Brain pericyte (primary cell): ENCODE measurements at places on chromosomes 1 and 21.

GRCh38 chr1:214290424-214291037 lies 9.6 kb downstream of the SMYD2 start:
- DNase-seq: no peak

DNA sequence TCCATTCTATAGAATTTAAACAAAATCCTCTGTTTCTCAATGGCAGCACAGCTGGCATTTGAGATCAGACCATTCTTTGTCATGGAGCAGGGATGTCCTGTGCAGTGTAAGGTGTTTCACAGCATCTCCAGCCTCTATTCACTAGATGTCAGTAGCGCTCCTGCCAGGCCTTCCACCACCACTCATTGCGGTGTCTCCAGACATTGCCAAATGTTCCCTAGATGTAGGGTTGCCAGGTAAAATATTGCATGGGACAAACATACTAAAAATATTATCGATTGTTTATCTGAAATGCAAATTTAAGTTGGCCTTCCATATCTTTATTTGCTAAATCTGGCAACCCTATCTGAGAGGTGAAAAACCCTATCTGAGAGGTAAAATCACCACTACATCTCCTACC lies 11.7 kb downstream of the ITLN2 start:
- no peak for DNase-seq

DNA sequence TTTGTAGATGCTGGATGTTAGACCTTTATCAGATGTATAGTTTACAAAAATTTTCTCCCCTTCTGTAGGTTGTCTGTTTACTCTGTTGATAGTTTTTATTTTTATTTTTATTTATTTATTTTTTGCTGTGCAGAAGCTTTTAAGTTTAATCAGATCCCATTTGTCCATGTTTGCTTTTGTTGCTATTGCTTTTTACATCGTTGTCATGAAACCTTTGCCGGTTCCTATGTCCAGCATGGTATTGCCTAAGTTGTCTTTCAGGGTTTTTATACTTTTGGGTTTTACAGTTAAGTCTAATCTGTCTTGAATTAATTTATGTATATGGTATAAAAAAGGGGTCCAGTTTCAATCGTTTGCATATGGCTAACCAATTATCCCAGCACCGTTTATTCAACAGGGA lies 819.5 kb downstream of the KCNT2 start:
- no peak for DNase-seq

GRCh38 chr21:25385911-25386474 lies 221.3 kb downstream of the MRPL39 start:
- no peak for DNase-seq

- no peak for DNase-seq
Measured at GRCh38 chr1:26913754-26914619, at the start of gene NR0B2. Gene NR0B2 (minus strand): TSS chr1:26913975. CDS start chr1:26913940, 35 bp downstream.

DNA sequence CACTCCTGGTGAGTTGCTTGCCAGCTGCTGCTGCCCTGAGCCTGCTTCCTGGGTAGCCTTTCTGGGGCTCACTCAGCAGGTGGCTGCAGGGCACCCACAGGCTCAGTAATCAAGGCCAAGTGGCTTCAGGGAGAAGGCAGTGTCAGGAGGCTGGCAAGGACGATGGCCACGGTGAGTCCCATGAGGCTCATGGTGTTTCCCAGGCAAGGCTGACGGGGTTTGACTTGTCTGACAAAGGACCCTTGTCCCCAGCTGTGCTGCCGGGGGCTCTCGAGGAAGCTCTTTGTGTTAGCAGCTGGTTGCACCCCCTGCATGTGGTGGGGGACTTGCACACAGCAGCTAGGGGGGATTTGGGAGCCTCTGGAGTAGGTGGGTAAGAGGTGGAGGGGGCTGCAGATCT lies 190.5 kb upstream of the C1orf174 start:
- DNase-seq: no peak

DNA sequence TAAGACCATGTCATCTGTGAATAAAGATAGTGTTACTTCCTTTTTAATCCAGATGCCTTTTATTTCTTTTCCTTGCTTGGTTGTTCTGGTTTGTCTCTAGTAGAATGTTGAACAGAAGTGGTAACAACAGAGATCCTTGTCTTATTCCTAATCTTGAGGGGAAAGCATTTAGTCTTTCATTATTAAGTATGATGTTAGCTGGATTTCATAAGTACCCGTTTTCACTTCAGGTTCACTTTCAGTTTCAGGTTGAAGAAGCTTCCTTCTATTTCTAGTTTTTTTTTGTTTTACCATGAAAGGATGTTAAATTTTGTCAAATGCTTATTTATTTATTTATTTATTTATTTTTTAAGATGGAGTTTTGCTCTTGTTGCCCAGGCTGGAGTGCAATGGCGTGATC lies 22.3 kb upstream of the AGPAT3 start:
- no peak for DNase-seq

DNA sequence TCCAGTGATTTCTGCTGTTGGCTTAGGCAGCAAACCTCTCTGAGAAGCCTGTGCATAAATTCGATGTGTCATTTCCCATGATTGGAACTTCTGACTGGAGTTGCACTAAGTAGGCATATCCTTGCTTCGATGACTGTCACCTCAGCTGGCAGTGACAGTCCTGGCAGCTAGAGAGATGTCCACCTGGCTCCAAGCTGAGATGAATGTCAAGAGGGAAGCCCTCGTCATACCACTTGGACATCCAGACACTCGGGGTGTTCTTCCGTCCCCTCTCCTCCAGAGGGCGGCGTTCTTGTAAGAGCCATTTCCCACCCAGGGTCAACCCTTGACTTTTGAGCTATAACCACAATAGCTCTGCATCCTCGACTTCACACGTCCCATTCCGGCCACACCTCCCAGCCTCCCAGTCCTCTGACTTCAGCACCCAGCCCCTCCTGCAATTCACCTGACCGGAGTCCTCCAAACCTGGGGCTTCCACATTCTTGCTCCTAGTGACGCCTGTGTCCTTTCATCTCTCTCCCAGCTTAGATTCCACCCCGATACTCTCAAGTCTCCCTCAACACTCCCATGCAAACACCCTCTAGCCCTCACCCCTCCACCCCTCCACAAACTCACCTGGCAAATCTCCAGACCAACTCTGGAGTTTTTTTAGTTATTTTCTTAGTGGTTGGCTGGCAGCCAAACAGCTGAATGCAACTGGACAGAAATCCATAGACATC lies 17.3 kb downstream of the CA6 start:
- no peak for DNase-seq

DNA sequence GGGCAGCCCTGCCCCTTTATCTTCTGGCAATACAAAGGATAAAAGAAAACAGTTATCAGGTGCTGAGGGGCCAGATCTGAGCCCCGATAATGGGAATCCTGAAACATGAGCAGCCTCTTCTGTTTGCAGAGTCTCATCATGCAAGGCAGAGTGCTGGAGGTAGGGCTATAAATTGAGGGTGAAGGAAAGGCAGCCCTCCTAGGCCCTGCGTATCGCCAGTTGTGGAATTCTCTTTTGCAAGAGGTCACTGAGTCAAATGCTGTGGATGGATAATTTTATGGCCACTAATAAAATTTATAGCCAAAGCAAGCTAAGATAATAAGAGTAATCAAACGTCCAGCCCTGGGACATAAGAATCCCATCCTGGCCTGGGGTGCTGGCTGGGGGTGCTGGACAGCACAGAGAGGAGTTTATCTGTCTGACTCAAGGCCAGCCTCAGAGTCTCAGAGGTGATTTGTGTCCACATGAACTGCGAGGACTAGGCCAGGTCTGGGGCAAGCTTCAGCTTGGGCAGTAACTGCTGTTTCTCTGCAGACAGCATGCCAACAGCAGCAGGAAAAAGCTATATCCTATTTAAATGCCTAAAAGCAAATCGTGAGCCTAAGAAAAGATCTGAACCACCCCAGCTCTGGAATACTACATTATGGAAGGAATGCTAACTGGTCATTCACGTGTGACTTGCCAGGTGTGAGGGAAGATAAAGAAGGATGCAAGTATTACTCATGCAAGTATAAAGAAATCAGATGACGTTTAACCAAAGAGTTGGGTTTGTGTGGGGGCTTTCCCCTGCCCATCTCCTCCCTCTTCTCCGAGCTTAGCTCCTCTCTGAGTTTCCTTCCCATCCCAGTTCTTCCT lies 254.8 kb downstream of the KIF26B start:
- DNase-seq: no peak

DNA sequence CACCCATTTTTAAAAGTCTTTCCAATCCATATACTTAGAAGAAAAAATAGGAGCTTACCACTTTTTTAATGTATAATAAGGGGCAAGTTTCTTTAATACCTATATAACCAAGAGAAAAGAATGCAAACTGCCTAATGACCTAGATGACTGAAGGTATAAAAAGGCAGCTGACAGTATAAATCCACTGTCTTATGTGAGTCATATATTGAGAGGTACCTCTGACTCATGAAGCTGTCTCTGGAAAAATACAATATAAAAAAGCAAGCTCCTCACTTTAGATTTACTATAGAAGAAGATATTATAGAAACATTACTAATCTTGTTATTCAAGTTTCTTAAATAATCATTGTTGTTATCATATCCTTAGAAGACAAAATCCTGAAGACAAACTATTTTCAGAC lies 144.2 kb downstream of the VAV3 start:
- no peak for DNase-seq

DNA sequence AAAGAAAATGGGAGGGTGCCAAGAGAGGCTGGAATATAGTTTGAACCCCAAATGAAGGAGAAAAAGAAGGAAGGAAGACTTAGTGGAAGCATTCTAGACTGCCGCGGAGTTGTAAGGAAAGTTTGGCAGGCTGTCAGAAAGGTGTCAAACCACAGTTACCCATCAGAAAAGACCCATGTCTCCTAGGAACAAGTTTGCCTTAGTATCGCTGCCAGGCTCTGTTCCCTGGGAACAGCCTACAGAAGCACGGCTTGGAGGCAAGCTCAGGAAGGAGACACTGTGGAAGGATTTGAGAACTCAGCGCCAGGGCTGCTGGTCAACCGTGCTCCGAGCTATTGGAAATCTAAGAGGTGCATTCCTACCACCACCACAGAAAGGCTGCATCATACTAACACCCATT lies 197.4 kb downstream of the RRAGC start:
- DNase-seq: no peak

- no peak for DNase-seq
Measured at GRCh38 chr1:155892796-155893195, 18.4 kb downstream of the RIT1 start.

DNA sequence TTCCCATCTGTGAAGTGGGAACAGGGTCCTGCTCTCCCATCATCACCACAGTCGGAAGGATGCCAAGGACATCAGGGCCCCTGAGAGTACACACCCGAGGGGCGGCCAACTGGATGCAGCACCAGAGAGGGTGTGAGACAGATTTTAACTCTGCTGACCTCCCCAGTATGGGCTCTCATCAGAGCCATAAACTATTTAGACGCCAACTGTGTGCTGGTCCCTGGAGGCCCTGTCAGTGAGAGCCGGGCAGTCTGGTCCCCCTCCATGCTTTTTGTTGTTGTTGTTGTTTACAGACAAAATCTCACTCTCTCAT lies 1.7 kb downstream of the FGR start:
- DNase-seq: no peak

GRCh38 chr1:47687631-47688460 lies 250.0 kb downstream of the FOXD2 start:
- DNase-seq: no peak

DNA sequence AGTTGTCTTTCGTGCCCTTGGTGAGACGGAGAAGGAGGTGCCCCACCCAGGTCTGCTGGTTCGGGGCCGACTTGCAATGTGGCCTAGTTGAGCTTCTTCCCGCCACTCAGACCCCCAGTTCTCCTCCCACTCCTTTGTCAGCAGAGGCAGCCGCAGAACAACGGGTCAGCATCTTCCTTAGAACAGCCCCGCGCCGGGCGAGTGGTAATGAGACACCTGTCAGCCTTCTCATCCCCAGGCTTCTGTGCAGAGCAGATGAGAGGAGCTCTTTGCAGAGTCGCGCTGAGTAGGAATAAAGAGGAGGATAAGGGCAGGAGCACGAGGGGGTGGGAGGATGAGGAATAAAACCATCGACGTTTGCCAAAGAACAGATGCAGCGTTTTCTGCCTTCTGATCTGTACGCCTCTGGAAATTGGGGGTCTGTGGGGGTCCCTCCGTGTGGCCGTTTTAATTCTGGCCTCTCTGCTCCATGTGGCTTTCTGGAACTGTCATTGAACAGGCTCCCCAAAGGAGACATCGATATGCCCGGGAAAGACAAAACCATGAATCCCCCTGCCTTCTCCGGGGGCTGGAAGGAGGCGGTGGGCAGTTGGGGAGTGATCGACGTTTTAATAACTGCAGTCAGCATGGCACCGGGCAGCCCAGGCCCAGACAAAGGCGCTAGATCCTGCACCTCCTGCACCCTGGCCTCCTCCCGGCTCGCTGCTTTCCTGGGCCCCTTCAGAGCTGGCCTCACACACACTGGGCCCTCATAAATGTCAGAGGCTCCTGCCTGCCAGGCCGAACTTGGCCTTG lies 27.5 kb upstream of the IGSF21 start:
- no peak for DNase-seq

- peak; percentile 80 for DNase-seq
Measured at GRCh38 chr1:59007820-59008598, 224.2 kb upstream of the JUN start.

- no peak for DNase-seq
Measured at GRCh38 chr1:184022668-184023067, 14.9 kb downstream of the COLGALT2 start.

DNA sequence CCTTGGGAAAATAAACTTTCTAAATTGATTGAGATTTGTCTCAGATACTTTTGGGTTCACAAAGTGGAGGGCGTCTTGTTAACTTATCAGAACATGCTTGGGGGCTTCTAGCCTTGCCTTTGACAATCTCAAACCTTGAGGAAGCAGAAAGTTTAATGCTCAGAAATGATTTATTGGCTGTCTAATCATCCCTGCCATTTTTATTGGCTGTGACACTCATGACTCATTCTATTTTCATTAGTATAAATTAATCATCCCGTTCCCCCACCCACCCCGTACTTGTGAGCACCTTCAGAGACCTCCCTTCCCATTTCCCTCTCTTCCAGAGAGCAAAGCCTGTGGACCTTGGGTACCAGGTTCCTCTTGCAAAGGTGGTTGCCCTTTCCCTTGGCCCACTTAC lies 87.1 kb downstream of the FGGY start:
- no peak for DNase-seq

GRCh38 chr1:182200025-182200812 lies 138.7 kb upstream of the ZNF648 start:
- no peak for DNase-seq

DNA sequence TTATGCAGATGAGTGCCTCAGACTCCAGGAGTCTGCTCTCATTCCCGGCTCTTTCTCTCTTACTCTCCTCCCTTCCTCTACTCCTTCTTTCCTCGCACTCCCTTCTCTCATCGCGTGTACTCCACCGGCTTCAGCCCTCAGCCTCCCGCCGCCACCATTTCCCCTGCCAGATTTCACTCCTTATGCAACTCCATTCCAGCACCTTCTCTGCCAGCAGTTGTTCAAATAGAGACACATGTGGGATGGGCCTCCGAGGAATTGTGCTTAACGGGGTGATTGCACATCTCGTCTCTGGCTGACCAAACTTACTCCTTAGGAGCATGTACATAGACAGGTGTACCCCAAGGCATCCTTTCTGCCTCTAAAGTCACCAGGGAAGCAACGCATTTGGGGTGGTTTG lies 2.1 kb downstream of the CNTN2 start:
- no peak for DNase-seq
